CD4-positive, alpha-beta T cell treated with Interleukin-10 for 1 hour (primary cell): ENCODE measurements at places on chromosomes 4 and X.

- no peak for DNase-seq
Measured at GRCh38 chrX:133681897-133682296, 266.6 kb upstream of the GPC4 start.

DNA sequence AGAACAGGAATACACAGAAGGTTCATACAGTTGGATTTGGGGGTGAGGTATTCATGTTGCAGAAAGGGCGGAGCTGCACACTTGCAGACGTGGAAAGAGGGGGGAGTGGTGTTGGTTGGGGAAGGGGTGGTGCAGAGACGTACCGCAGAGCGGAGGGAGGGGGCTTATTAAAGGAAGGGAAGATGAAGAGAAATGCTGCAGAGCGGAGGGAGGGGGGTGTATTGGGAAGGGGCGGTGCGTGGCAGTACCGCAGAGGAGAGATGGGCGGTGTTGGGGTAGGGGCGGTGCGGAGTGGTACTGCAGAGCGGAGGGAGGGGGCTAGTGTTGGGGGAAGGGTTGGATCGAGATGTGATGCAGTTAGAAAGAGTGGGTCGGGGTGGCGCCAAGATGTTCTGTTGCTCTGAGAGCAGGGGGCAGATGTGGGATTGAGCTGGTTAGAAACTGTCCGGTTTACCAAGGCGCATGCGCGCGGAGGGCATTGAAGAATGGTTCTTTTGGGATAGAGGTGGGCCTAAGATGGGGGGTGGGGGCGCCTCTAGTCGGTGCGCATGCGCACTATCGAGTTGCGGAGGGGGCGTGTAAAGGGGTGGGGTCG lies 900 bp downstream of the TRO start:
- peak; percentile 54 for DNase-seq

- no peak for DNase-seq
Measured at GRCh38 chr4:7045961-7046921, 3.1 kb downstream of the TADA2B start.

DNA sequence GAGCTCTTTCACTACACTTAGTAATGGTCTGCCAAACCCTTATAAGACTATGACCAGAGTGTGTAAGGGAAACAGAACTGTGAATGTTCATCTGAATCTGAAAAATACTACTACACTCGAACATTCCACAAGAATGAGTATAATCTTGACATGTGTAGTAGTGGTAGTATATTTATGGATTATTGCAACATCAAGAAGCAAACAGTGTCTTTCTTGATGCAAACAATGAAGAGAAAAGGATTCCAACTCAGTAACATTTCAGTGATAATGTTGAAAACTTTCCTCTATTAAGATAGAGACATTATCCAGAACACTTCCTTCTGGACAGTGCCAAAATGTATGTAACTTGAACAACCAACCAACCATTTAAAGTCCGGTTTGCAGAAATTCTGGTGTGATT lies 394.7 kb upstream of the CPEB2 start:
- DNase-seq: no peak

DNA sequence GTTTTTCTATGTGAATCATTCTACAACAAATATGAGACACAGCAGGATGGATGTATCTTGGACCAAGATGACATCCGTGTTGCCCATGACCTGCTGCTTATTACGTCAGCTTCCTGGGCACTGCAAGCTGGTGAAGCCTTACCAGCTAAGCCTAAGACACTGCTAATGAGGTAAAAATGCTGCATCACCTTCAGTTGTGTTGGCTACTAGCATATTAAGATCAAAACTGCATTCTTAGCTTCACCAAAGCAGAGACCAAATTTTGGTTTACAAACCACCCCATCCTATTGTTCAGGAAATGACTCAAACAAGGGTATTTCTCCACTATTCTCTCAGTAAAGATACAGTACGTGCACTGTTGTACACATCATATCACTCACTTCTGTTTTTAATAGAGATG lies 50.3 kb downstream of the MAML3 start:
- DNase-seq: peak; percentile 41

DNA sequence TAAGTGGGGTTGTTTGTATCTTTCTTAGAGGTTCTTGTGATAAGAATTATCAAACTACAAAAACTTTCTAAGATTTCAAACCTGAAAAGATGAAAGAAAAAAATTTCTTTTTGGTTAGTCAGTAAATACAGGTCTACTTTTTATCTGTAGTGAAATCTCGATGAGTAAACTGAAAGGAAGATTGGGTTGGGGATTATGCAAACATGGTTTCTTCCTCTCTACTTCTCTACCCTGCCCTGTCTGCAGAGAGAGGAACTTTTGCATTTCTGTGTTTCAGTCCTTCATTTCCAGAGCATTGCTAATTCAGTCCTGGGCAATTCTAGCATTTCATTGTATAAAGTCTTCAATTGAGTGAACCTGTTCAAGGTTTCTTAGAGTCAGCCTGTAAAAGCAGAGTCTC lies 51.6 kb upstream of the IL2 start:
- peak; percentile 8 for DNase-seq

- DNase-seq: no peak
Measured at GRCh38 chr4:88230461-88230891, 53.9 kb downstream of the PPM1K start.

DNA sequence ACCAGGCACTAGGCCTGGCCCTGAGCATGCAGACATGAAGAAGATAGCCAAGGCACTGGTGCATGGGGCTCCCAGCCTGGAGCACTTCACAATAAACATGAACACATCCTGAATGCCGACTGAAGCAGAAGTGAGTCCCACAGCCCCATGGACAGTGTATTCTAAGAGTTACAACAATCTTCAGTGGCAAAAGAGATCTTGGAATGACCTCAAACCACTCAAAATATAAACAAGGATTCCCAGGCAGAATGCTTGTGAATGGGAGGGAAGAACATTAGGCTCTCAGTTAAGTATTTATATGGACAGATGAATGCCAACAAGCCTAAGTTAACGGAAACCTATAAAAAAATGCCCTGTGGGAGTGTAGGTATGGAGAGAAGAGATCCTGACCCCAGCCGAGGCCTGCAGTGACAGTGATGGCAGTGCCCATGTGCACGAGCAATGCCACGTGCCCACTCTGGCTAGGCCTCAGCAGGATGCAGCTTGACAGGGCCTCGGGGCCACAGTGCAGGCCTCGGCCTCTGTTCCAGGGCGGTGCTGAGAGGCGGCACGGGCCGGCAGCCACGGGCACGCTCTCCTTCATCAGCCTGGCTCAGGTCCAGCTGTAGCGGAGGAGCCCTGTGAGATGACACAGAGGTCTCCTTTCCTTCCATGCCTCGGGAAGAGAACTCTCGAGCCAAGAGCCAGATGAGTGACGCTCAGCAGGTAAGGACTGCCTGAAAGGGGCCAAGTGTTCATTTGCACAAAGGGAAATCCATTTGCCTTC lies 49.2 kb downstream of the IRF2 start:
- DNase-seq: no peak

GRCh38 chr4:2871911-2872310 lies 28.3 kb downstream of the ADD1 start:
- no peak for DNase-seq

- DNase-seq: no peak
Measured at GRCh38 chrX:37829721-37830120, 17.6 kb downstream of the DYNLT3 start.

GRCh38 chr4:150164956-150165629 lies 86.8 kb downstream of the DCLK2 start:
- no peak for DNase-seq

DNA sequence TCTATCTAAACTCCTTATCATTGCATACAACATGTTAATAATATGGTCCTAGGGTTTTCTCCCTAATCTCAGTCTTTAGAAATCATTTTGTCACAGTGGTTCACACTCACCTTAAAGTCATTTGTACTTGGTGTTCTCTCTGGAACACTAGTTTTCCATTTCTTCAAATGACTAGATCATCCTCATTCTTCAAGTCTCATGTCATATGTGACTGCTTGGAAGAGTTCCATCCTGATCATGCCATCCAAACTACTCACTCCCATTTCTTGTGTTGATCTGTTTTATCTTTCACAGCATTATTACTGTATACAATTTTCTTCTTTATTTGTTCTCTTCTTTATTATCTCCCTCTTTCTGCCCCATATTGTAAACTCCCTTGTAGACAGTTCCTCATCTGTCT lies 66.5 kb downstream of the HTR2C start:
- DNase-seq: no peak
